T-helper 2 cell (primary cell): ENCODE measurements at places on chromosomes 2 and 18.

- no peak for DNase-seq
Measured at GRCh38 chr2:66782780-66783361, 347.9 kb downstream of the MEIS1 start.

GRCh38 chr2:191045141-191045540 lies 31.2 kb upstream of the STAT1 start:
- no peak for DNase-seq

- DNase-seq = no peak
Measured at GRCh38 chr2:22329211-22330154, 1055.5 kb upstream of the KLHL29 start.

- peak; percentile 70 for DNase-seq
Measured at GRCh38 chr2:162318328-162319180, at the start of gene IFIH1. IFIH1 (minus strand) TSS chr2:162318684; CDS start chr2:162318307, 377 bp downstream.

DNA sequence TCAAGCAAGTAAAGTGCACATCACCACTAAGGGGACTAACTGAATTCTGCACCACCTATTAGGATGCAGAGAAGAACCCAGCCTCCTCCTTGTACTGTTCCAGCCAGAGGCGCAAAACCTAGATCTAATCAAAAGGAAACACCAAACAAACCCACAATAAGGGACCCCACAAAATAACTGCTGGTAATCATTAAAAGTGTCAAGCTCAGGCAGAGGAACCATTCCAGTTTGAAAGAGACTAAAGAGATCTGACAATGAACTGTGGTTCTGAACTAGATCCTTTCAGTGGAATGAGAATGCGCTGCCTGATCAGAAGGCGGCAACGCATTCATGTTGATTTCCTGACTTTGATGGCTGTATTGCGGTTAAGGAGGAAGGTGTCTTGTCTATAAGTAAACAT lies 16.8 kb downstream of the HDLBP start:
- DNase-seq = peak; percentile 49

- DNase-seq = no peak
Measured at GRCh38 chr18:67131498-67131897, 385.0 kb downstream of the DSEL start.

GRCh38 chr2:132877923-132878322 lies 207.9 kb upstream of the LYPD1 start:
- no peak for DNase-seq

DNA sequence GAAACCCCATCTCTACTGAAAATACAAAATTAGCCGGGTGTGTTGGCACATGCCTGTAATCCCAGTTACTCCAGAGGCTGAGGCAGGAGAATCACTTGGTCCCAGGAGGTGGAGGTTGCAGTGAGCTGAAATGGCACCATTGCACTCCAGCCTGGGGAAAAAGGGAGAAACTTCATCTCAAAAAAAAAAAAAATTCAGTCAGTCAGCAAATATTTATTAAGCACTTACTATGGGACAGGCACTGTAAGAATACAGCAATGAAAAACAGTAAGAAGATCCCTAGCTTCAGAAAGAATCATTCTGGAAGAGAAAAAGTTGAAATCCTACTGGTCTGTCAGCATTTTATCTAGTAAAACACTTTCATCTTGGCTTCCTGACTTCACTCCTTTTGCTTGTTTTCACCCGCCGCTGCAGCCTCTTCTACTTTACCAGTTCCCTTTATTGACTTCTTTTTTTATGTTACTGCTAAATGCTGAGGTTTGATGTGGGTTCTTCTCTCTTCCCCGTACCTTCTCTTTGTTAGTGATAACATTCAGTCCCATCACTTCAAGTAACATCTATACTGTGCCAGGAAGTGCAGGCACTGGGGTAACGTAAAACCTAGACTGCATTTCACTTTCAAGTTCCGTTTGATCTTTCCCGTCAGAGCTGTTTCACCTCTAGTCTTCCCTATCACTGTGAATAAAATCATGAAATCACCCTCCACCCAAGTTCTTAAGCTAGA lies 10.8 kb upstream of the TAF4B start:
- no peak for DNase-seq

DNA sequence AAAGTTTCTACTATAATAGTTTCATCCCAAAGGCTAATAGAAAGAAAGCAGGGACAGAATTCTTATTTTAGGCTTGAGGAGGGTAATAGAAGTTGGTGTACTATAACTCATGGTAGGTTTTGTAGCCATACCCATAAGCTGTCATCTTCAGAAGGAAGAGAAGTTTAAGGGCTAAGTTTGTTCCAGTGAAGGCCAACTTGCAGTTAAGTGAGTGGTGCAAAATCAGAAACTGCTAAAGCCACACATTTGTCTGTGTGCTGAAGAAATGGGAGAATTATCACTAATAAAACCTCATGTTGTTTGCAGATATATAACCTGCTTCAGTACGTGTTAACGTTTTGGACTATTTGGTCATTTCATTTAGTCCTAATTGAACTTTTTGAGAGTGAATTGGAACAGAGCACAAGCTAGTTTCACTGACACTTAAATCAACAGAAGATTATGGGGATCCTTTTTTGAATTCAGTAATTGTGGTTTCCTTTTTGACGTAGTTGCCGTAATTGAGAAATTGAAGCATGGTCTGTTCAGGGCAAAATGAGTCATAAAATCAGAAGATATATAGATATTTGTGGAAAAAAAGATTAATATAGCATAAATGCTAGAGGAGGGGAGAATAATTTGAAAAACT lies 69.1 kb downstream of the PHLPP1 start:
- DNase-seq = peak; percentile 90

DNA sequence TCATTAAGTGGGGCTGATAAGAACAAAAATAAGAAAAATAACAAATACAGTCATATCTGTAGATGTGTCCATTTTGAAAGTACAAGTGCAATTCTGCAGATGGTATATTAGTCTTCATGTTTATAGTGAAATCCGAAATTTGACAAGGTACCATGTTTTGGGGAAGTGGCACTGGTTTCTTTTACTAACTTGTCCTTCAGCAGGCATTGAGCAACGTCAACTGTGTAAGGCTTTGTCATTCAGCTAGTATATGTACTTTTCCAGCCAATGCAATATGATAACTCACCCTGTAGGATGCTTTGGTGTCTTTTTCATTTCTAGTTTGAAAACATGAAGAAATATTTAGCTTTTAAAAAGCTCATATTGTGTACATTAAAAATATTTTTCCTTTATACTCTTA lies 139.9 kb downstream of the MCFD2 start:
- DNase-seq = no peak

DNA sequence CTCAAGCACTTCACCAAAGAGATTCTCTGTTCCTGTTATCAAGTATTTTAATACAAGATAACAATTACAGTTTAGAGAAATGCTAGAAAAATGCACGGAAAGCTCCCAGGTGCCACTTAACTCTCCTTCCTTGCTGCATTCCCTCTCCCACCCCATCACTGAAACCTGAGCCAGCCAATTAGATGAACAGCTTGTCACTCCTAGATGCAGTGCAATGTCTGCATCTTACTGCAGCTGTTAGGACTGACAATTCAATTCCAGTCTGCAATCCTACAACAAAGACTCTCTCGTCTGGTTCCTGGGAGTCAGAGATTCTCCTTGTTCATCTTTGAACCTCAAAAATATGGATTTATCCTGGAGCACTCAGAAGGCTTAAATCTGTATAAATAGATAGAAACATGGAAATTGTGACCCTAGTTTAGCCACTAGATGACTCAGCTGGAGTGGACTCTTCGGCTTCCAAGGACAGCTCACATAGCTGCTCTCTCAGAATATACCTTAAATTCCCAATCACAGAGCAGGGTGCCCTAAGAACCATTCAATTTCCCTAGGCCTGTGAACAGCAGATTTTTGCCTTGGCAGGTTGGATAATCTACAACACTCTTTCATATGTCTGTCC lies 311.1 kb downstream of the NRXN1 start:
- DNase-seq = no peak

GRCh38 chr18:2083691-2084090 lies 487.6 kb downstream of the METTL4 start:
- DNase-seq = no peak

DNA sequence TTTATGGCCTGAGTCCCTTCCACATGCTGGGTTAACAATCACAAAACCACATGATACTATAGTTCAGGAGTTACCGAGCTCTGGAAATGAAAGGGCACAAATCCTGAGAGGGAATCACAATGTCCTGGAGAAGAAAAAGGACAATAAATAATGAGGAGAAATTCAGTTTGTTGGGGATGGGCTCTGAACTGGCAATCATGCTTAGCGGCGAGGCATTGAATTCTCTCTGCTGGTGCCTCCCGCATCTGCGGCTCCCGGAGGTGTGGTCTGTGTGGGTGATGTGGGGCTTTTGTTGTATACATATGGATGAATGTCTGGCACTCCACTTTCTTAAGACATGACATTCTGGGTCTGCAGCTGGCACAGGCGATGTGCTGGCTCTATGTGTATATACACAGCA lies 46.1 kb downstream of the NRP2 start:
- DNase-seq = no peak

- DNase-seq = no peak
Measured at GRCh38 chr2:179909845-179910734, 48.7 kb upstream of the ZNF385B start.

DNA sequence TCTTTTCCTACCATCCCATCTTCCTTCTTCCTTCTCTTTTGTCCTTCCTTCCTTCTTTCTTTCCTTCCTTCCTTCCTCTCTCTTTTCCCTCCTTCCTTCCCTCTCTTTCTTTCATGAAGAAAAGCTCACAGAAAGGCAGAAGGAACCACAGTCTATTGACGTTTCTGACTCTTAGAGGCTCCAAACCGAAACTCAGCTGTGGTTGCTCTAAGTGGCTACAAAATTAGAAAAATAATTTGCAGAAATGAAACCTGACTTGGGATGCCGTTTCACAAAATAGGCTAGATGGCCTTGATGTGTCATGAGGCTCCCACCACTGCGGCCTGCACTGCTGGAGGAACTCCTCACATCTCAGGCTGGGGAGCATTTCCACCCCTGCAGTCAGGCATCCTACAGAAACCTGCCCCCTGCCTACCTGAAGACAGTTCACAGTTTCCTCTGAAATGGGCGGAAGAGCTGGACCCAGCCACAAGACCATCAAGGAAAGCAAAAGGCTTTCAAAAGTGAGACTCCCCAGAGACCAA lies 165.6 kb downstream of the SMAD7 start:
- no peak for DNase-seq

DNA sequence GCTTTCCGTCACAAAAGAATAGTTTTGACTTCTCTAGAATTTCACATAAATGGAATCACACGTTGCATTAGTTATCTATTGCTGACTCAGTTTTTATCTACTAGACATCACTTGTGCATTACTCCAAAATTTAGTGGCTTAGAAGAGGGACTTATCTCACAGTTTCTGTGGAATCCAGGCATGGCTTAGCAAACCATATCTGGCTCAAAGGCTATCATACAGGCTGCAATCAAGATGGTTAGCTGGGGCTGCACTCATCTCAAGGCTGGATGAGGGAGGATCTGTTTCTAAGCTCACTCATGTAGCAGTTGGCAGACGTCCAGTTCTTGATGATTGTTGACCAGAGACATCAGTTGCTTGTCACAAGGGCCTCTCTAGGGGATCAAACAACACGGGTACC lies 6.6 kb upstream of the DSC3 start:
- no peak for DNase-seq

DNA sequence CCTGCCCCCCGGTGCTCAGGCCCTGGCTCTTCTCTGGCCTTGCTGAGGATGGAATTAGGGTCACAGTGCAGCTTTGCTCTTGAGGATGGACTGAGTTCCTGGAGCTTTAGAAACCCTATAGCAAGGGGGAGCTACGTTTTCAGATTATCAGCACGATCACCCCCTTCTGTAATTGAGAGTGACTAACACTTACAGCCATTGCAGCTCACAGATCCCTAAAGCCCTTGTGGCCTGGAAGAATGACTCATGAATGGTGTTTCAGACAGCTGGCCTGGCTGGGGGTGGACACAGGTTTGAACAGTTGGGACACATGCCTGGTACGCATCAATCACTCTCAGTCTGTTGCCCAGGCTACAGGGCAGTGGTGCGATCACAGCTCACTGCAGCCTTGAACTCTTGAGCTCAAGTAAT lies 79.7 kb upstream of the IGFBP5 start:
- DNase-seq = no peak

- no peak for DNase-seq
Measured at GRCh38 chr2:83572400-83572799, 886.7 kb downstream of the SUCLG1 start.

- no peak for DNase-seq
Measured at GRCh38 chr2:235577404-235578330, 83.8 kb downstream of the AGAP1 start.

DNA sequence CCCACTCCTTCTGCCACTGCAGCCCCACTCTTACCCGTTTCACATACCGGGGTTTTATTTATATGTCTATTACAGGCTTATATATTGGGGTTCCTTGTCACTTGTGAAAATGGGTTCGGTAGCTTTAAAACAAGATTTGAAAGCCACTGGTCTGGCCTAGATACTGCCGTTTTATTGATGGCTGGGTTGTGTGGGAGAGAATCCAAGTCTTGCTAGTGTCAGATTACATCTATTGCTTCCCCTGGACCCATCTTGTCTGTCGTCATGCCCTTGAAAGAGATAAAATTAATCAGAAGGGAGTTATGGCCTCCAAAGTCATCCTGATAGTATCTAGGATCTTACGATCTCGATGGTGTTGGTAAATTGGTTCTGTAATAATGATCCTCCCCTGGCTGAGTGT lies 79.4 kb downstream of the EIPR1 start:
- DNase-seq = no peak

- DNase-seq = no peak
Measured at GRCh38 chr2:118971245-118972122, 29.5 kb downstream of the MARCO start.

DNA sequence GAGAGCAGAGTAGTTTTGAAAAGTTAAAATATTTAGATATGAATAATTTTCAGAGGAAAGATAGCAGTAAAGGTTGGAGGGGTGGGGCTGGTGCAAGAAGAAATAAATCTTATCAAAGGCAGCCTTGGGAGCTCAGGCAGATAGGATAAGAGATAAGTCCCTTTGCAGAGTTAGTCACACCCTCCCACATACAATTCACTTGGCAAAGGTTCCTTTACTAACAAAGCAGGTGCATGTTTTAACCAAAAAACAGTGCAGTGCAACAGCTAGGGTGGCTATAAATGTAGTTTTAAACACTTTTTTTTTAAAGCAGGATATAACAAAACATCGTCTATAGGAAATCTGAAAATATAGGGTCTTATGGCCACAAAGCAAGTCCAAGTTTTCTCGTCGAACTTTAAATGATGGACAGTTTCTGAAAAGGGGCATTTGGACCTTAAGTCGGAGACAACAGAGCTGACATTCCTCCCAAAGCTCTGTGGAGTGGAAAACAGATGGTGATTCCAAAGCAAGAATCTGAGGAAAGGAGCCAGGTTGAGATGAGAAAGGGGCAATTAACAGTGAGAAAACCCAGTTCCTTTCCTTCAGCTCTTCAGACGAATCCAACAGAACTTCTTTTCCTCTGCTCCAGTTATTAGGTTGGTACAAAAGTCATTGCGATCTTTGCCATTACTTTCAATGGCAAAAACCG lies 53.0 kb downstream of the EPHA4 start:
- no peak for DNase-seq
